Stimulated activated CD8-positive, alpha-beta memory T cell treated with anti-CD3 and anti-CD28 coated beads, Interleukin-7, amount 100 ng/mL, for 48 hours (primary cell): ENCODE measurements at places on chromosomes 7 and 10.

DNA sequence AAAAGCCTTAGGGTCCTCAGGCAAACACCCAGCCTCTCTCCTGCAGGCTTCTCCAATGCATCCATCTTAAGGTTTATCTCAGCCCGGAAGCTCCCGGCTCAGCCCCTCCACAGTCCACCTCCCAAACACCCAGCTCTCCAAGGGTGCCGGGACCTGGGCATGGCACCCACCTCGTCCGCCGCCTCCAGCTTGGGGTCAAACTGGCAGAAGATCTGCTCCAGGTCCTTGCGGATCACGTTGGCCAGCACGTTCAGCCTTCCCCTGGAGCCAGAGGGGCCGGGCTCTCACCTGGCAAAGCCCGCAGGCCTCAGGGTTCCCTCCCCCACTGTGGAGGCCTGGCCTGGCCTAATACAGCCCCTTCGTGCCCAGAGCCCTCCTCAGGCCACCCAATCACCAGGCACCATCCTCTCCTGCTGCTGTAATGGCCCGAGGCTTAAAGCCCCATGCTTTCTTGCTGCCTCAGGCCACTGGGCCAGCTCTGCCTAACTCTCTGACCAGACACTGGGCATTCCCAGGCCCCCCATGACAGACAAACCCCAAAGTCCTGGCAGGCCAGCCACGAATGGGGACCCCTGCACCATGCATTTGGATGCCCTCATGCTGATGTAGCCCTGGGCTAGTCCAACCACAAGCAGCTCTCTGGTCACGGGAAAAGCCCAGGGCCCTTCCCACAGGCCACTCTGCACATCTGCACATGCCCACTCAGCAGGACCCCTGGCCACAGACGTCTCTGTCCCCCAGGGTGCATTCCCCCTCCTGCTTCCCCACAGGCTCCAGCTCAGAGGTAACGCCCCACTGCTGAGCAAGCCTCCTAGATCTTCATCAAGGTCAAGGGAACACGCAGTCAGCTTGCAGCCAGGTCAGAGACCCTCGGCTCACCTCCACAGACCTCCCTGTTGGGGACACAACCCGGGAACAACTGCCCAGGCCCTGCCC, 12.3 kb downstream of the OGDHL start:
- no peak for DNase-seq

GRCh38 chr7:127934711-127935110, 96.5 kb downstream of the LRRC4 start:
- DNase-seq: no peak

DNA sequence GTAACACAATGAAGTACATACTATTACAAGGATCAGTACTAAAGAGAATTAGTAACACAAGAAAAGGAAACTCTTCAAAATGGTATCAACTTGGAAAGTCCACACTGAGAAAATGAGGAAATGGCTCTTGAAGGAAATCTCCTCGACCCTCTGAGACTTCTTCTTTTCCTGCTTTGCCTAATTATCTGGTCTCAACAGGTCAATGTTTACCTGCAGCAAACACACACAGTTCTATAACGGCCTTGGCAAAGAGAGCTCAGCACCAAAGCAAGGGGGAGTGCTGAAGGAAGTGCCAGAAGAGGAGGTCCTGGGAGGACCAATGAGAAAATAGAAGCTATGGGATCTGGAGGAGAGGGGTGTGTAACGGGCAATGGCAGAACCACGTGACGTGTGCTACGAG, 21.9 kb downstream of the CHCHD3 start:
- DNase-seq: no peak

- no peak for DNase-seq
Observed at GRCh38 chr10:15588635-15589508, 130.8 kb downstream of the ITGA8 start.

DNA sequence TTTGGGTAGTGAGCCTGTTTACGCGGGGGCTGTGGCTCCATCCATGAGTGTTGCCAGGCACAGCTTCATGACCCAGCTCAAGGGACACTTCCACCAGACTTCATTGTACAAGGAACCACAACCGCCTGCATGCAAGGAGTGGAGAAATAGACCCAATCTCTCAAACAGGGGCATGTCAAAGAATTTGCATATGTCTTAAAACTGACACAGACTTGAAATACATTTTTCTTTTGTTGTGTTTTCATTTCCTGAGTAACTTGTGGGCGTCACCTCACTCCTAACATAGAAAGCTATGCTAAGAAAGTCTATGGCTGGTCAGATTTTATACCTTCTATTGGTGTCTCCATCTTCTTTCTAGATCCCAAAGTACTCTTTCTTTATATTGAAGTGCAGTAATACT, 266.2 kb upstream of the RNF32 start:
- DNase-seq: no peak

- no peak for DNase-seq
Observed at GRCh38 chr7:151313857-151314256, 27.8 kb upstream of the NUB1 start.

DNA sequence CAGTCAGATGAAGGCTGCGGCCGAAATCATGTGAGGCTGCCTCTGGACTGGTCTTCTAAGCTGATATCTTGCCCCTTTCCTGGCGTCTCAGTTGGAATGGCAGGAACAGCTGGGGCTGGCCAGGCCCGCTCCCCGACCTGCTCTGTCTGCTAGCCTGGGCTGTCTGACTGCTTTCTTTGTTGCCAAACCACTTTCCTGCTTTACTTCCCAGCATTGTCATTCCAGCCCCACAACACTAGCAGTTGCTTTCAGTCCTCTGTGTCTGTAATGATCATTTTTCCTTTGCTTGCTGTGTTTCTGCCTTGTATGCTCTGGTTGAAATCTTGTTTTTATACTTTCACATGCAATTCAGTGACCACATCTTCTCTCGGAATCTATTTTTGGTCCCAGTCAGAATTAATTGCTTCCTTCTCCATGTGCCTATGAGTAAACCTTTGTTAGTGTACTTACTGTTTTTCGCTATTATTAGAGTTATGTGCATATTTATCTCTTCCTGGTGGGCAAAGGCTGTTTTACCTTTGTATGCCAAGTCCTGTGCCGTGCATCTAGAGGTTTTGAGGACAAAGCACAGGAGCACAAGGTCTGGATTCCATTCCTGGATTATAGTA, 21.6 kb downstream of the PRPF18 start:
- no peak for DNase-seq

- no peak for DNase-seq
Observed at GRCh38 chr10:117136391-117136975, 1.6 kb downstream of the VAX1 start.

DNA sequence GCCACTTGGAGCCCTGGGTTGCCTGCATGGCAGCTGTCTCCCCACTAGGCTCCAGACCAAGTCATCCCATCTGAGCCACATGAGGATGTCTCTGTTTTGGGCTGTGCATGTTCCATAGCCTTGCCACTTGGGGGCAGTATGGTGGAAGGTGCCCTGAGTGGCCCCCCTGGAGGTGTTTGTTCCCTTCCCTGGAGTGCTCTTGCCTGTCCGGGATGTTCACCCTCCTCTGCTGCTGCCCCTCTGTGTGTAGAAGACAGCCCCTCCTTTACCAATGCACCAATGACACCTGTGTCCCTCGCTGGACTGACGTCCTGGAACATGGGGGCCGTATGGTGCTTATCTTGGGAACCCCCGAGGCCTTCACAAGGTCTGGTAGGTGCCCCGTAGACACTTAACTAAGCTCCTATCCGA, 100.2 kb downstream of the ACTR3B start:
- DNase-seq: no peak

DNA sequence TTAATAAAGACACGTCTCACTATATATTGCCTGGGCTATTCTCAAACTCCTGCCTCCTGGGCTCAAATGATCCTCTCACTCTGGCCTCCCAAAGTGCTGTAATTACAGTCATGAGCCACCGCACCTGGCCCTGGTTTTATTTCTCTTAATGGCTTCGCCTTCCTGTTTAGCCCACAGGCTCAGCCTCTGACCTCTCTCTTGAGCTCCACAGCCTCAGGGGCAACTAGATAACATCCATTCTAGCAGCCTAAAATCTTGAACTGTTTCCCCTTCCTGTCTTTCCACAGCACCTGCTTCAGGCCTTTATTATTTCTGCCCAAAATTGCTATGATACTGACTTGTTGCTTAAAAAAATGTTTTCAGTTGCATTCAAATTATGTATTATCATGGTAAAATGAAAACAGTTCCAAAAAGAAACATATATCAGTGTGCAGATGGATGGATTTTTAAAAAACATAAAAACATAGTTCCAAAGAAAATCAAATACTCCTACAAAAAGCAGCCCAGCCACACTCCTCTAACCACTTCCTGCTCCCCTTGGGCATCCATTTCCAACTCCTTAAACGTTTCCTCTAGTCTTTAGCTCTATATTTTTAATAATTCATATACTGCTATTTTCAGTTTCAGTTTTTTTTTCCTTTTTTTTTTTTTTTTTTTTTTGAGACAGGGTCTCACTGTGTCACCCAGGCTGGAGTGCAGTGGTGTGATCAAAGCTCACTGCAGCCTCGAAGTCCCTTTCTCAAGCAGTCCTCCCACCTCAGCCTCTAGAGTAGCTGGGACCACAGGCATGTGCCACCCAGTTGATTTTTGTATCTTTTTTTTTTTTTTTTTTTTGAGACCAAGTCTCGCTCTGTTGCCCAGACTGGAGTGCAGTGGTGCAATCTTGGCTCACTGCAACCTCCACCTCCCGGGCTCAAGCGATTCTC, 5.1 kb upstream of the BAZ1B start:
- no peak for DNase-seq

DNA sequence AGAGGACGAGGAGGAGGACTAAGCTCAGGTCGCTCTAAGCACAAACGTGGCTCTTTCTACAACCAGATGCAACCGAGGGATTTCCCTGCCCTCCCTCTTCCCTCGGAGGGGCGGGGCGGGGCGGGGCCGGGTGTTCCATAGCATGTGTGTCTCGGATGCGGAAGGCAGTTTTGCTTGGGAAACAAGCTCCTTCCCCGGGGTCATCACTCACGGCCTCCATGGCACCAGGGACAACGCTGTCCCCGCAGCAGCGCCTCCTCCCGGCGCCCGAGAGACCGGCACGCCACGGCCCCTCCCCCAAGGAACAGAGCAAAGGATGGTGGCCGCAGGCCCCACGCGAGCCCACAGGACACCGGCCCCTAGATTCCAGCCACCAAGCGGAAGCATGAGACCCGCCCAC, 110.5 kb downstream of the PAXIP1 start:
- DNase-seq: no peak

DNA sequence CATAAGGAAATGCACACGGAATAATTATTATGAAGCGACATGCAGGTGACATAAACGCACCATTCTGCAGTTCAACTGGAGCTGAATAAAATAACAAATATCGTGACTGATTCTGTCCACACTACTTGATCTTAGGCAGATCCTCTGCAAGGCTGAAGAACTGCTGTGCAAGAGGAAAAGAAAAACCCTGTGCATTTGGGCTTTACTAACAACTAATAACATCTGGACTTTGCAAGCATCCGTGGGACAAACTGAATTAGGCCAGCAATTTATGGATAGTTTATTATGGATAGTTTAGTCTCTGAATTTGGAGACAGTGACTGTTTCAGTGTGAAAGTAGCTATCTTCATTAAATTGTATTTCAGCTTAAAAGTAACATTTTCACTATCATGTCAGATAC, 309.4 kb downstream of the SFMBT2 start:
- DNase-seq: no peak

- DNase-seq: no peak
Observed at GRCh38 chr7:19665399-19666008, 43.3 kb downstream of the POLR1F start.

DNA sequence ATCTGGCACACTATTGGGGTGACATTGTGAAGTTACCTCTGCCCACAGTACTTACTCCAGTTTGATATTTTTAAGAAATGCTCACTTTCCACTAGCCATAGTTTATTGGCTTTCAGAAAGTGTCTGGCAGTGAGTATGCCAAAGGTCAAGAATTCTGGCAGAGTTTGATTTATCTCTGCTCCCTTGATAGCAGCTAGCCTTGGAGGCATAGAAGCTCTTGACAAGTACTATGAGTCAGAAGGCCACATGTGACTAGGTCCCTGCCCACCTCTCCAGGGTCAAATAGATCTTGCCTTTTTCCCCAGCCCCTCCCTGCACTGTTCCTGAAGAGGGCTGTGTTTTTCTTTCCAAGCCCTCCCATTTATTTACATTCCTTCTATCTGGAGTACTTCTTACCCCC, 202.2 kb downstream of the AUTS2 start:
- no peak for DNase-seq

DNA sequence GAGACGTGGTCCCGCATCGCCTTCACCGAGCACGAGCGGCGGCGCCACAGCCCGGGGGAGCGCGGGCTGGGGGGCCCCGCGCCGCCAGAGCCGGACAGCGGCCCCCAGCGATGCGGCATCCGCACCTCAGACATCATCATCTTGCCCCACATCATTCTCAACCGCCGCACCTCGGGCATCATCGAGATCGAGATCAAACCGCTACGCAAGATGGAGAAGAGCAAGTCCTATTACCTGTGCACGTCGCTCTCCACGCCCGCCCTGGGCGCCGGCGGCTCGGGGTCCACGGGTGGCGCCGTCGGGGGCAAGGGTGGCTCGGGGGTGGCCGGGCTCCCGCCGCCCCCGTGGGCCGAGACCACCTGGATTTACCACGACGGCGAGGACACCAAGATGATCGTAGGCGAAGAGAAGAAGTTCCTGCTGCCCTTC, 737 bp downstream of the CNNM2 start:
- DNase-seq: no peak

DNA sequence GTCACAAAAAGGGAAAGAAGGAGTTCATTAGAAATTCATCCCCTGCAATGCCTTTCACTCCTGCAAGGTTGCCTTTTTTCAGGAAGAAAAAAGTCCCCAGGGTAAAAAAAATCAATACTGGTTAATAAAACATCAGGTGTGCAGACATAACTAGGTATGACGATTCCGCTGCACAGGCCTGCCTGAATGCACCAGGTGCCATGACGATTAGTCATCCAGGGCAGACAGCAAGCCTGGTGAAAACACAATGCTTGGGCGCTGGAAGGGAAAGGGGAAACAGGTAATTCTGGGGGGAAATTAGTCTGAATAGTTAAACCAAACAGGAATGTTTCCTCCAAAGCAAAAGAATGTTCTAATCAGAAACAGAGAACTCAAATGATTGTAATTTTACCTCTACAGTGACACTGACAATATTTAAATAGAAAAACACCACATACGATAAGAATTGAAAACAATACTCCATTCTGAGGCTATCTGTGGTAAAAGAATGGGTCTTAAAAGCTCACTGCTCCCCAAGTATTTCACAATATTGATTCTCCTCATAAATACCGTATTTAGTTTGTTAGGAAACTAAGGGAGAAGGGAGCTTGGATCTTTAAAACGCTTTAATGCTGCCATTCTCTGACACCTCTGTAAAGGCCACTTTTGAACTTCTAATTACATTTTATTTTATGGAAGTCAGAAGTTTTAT, 45.2 kb downstream of the VPS41 start:
- DNase-seq: no peak

- DNase-seq: no peak
Observed at GRCh38 chr7:88842201-88842600, 46.7 kb upstream of the TEX47 start.

- no peak for DNase-seq
Observed at GRCh38 chr10:128022261-128023196, 103.7 kb downstream of the MKI67 start.

- DNase-seq: no peak
Observed at GRCh38 chr10:1851762-1852161, 114.4 kb upstream of the ADARB2 start.

GRCh38 chr10:50972591-50972990, 87.2 kb upstream of the A1CF start:
- no peak for DNase-seq
